Neural crest cell (in vitro differentiated cells): ENCODE measurements at places on chromosomes 7 and 10. TPM values are rescaled to one million over a fixed set of nuclear protein-coding genes. Genes with fewer than 3 reads are reported as not detected.
A peak's percentile ranks its signal among the peaks of the same experiment; 100 is the strongest.

The CADPS2 gene
- 3.1 and 3.7 TPM in 2 replicates for total RNA-seq

DNA sequence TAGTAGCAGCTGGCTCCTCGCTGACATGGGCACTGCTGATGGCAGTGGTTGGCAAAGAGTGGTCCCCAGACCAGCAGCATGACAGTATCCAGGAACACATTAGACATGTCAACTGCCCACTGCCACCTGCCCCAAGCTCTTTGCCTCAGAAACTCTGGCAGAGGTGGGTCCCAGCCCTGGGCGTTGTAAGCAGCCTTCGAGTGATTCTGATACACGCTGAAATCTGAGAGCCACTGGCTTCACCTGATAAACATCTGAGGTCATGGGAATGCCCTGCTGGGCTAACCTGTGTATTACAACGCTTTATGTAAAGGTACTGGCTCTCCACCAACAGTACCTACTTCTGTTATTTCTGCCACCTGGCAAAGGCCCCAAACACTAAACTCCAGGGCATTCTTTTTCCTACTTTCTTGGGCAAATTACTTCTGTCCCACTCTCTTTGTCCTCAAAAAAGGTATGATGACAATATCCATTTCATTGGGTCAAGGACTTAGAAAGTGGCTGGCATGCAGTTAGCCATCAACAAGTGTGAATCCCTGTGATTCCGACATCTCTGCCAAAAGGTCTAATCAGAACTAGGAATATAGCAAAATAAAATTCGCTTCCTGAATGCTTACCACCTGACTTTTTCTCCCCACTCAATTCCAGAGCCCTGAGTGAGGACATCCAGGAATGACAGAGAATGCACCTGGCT is 9.2 kb downstream of the SGMS1 start:
- DNase-seq: no peak

DNA sequence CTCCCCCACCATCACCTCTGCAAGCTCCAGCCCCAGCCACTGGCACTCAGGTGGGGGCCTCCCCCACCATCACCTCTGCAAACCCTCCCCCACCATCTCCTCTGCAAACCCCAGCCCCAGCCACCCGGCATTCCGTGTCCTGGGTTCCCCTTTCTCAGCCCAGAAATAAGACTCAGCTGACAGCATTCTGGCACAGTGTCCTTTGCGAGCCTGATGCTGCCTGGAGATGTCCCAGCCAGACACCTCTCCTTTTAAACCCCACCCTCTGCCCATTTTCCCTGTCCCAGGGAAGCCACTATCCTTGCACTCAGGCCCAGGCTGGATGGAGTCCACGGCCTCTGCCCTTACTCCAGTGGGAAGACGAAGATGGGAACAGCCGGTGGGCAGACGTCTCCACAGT is 49.8 kb downstream of the ELFN1 start:
- no peak for DNase-seq

DNA sequence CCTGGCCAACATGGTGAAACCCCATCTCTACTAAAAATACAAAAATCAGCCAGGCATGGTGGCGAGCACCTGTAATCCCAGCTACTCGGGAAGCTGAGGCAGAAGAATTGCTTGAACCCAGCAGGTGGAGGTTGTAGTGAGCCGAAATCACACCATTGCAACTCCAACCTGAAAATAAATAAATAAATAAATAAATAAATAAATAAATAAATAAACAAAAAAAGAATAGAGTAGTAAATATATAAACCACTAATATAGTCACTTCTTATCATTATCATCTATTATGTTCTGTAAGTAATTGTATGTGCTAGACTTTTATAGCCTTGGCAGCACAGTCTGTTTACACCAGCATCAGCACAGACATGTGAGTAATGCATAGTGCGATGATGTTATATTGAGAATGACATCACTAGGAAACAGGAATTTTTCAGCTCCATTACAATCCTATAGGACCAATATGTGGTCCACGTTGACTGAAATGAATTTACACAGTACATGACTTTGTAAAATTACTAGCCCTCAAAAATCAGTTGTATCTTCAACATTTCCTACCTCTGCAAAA is 385.4 kb upstream of the ANKRD30A start:
- DNase-seq: no peak

The OGDHL gene
- total RNA-seq: 10.1 and 10.6 TPM in 2 replicates

- no peak for DNase-seq
These were observed 16.4 kb downstream of the CUX1 start for GRCh38 chr7:101833799-101834198.

GRCh38 chr10:79131836-79132631 is 63.3 kb downstream of the ZMIZ1 start:
- DNase-seq: no peak

GRCh38 chr7:120941856-120942255 is 8.7 kb upstream of the ING3 start:
- no peak for DNase-seq

The TMEM213 gene
- total RNA-seq: not detected in 2 replicates

The CFTR gene
- total RNA-seq: not detected in 2 replicates

- no peak for DNase-seq
These were observed 850.6 kb downstream of the TYW1 start for GRCh38 chr7:67847092-67847787.

- no peak for DNase-seq
These were observed 123.7 kb downstream of the CNOT4 start for GRCh38 chr7:135386181-135386580.

GRCh38 chr7:14196555-14196954 is 207.1 kb upstream of the ETV1 start:
- DNase-seq: no peak

GRCh38 chr10:62186999-62187675 is 81.5 kb downstream of the RTKN2 start:
- DNase-seq: no peak

The PON1 gene
- total RNA-seq: not detected in 2 replicates

GRCh38 chr7:35437619-35438275 is 183.8 kb upstream of the TBX20 start:
- DNase-seq: no peak

DNA sequence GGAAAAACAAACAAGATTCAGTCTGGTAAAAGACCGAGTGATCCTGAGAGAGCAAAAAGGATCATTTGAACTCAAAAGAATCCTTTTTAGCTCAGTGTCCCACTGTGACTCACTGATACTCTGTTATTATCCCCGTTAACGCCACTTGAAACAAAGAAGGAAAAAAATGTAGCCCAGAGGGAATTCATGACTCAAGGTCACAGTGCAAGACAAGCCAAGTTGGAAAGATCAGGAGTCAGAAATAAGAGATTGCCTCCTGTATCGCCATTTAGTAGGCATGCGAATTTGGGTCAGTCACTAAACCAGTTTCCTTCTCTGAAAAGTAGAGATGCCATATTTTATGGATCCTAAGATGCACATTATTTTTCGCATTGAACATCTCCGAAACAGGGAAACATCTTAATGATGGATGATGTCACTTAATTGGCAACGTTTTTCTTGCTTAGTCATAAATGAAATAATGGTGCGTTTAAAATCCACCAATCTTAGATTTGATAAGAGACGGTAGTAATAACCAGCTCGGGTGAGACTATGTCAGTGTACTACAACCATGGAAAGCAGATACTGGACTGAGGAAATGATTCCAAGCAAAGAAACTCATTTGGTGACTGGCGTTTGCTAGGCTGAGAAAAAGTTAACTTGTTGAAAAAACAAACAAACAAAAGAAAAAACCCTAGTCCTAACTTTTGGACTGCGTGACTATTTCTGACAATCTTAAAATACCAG is 502.0 kb upstream of the CELF2 start:
- DNase-seq: no peak

DNA sequence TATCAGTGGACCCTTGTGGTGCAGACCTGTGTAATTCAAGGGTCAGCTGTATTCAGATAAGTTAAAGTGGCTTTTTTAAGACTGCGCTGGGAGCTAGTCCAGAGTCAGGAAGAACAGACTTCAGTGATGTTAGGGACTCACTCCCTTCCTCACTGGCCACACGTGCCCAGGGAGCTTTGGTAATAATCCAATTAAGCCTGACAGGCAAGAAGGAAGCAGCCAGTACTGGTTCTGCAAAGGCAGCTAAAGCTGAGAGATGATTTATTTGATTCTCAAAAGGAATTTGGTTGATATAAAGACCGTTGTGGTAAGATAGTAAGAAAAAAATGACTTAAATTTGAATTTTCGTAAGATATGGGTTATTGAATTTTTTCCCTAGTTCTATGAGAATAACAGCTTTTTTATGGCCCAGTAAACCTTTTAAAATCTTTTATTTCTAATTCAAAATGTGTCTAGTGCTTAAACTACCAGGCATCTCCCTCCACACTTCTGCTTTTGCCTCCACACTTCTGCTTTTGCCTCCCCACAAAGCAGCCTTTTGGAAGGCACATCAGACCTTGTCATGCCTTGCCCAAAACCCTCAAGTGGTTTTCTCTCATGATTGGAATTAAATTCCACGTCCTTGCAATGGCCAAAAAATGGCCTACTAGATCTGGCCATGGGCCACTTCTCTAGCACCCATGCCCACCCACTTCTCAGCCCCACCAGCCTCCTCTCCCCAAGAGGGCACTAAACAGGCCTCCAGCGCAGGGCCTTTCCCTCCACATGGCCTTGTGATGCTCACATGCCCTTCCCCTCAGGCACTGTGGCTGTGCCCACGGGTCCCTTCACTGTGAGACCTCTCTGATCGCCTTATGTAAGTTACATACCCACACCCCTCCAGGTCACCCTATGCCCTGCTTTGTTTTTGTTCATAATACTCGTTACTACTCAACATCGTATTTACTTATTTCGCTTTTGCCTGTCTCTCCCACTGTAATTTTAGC is 92.5 kb downstream of the POU6F2 start:
- DNase-seq: no peak

DNA sequence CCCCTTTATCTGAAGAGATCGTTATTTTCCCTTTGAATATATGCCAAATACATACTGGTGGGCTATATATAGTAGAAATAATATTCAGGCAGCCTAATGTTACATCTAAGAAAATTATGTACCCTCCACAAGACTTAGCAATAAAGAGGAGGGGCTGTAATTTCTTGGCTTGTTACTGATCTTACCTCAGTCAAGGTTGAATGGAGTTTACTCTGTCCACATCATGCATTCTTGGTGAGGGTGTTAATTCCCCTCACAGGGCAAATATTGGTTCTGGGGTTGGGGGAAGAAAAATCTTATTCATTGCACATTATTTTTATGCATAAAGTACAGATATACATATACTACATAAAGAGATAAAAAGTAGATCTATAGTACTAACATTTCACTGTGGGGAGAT is 145.8 kb upstream of the ANK3 start:
- DNase-seq: no peak

DNA sequence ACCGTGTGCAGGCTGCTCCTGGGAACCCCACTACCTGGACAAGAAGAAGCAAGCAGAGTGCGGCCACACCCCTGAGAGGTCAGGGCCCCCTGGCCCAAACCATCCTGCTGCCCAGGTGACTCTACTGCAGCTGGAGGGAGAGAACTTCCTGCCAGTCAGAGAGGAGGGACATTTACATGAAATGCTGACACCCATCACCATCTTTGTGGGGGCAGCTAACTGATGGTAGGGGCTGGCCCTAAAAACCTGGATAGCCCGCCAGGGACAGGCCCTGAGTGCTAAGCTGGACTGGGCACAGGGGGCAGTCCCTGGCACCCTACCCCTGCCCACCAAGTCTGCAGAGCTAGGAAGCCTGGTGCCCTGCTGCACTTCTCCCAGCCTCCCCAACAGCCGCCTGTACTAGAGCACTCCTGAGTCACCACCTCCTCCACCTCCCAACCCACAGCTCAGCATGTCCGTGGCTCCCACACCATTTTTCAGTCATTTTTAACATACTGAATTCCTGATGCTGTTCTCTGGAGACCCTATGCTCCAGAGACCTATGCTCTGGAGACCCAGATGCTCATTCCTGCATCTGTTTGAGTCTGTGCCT is 27.5 kb downstream of the DPCD start:
- DNase-seq: no peak

GRCh38 chr7:100951172-100951571 is 1.8 kb downstream of the MUC3A start:
- DNase-seq: no peak

The IGF2BP3 gene
- 117 and 118 TPM in 2 replicates for total RNA-seq

GRCh38 chr7:49001610-49002033 is 77.3 kb downstream of the CDC14C start:
- DNase-seq: peak; percentile 35

DNA sequence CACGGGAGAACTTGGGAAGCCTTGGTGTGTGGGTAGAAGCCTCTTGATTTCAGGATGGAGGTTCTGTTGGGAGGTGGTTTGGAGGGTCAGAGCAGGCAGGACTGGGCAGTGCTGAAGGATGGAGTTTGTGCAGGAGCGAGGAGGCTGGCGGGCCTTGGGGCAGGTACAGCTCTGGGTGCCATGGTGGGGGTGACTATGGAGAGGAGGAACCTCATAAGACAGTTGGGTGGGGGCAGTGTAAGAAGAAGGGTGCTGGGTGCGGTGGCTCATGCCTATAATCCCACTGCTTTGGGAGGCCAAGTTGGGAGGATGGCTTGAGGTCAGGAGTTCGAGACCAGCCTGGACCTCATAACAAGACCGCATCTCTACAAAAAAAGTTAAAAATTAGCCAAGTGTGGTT is 54.7 kb upstream of the GTF2IRD1 start:
- DNase-seq: no peak
